ENCODE measurements at places on chromosomes 13 and 19.

DNA sequence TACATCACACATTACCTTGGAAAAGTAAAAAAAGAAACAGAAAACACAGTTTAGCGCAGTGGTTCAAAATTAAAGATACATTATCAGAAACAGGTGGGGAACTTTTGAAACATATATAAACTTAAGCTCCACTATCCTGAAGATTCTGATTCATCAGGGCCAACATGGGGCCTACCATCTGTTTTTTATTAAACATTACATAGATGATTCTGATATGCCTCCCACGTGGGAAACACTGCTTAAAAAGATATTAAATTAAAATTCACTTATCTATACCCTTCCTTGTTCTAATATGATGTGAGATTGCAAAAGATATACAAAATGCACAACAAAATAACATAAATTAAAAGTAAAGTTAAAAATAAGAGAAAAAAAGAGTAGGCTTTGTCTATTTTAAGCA, 125.0 kb downstream of the VWA8 start:
- DNase-seq: no peak

DNA sequence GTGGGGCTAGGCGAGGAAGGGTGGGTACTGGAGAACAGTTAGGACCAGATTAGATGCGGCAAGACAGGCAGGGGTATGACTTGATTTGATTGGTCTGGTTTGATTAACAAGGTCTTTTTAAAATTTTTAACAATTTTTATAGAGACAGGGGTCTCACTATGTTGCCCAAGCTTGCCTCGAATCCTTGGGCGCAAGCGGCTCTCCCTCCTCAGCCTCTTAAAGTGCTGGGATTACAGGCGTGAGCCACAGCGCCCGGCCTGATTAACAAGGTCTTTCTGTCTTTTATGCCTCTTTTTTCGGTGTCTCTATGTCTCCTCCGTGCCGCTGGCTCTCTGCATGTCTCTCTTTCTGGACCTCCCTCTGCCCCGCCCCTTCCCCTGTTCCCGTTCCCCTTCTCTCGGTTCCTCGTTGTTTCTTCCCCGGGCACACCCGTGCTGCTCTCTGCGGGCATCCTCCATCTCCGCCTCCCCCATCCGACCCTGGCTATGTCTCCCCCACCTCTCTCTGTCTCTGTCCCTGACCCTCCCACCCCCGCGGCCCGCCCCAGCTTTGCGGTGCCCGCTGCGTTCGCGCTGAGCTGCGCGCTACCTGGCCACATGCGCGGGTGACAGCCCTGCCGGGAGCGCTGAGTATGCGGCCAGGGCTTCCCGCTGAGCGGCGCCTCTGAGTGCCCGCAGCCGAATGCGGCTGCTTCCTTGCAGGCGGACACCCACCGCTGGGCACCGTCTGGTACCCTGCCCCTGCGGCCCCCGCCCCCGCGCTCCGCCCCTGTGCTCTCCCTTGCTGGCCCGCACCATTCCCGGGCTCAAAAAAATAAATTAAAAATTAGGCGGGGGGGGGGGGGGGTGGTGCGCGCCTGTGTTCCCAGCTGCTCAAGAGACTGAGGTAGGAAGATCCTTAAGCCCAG, 8.1 kb upstream of the SDHAF1 start:
- no peak for DNase-seq

- no peak for DNase-seq
Measured at GRCh38 chr19:3672993-3673392, 27.3 kb downstream of the PIP5K1C start.

- DNase-seq: no peak
Measured at GRCh38 chr13:38697628-38698333, 10.9 kb downstream of the FREM2 start.

DNA sequence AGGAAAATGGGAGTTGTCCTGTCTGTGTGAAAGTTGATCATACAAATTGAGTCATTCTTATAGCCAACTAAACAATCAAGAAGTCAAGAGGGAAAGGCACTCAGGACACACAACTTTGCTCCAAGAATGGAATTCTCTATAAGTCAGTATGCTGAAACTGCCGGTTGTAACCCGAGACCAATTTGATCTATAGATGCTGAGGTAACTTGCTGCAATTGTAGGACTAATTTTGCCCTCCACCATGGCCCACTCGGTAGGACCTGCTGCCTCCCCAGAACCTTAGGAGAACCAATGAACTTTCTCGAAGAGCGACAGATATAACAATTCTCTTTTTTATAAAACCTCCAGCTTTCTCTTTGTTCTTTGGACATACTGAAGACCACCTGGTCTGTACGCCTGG, 157.0 kb downstream of the RNF17 start:
- DNase-seq: no peak

DNA sequence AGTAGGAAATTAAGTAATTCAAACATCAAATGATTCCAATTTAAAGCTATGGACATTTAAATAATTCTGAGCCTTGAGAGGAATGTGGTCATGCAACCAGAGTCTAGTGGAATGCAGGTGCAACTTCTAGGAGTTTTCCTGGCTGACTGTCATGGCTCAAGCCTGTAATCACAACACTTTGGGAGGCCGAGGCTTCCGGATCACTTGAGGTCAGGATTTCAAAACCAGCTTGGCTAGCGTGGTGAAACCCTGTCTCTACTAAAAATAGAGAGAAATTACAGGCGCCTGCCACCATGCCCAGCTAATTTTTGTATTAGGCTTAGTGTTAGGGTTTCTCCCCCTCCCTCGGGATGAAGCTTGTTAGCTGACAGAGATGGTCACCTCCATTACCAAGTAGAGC, 6.4 kb downstream of the ZNF808 start:
- peak; percentile 26 for DNase-seq

GRCh38 chr19:49019242-49019932, 2.5 kb upstream of the LHB start:
- DNase-seq: no peak

GRCh38 chr13:28329395-28330158, 165.4 kb downstream of the FLT1 start:
- peak; percentile 28 for DNase-seq

DNA sequence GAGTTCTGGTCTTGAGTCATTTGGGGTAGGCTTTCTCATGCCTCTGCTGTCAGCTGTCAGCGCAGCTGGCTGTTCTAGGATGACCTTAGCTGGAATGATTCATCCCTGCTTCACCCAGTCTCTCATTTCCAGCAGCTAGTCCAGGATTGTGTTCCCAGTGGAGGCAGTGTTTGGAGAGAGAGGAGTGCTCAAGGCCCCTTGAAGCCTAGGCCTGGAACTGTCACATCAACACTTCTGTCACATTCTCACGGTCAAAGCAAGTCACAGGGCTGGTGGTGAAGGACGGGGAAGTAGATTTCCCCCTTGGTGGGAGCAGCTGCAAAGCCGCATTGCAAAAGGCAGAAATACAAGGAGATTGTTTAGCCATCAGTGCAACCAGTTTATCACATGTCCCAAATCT, 15.2 kb downstream of the TPT1 start:
- DNase-seq: peak; percentile 67

GRCh38 chr13:23231241-23231640, 50.5 kb downstream of the SGCG start:
- DNase-seq: no peak

- DNase-seq: no peak
Measured at GRCh38 chr19:51641648-51642047, 5.0 kb downstream of the SIGLEC14 start.

DNA sequence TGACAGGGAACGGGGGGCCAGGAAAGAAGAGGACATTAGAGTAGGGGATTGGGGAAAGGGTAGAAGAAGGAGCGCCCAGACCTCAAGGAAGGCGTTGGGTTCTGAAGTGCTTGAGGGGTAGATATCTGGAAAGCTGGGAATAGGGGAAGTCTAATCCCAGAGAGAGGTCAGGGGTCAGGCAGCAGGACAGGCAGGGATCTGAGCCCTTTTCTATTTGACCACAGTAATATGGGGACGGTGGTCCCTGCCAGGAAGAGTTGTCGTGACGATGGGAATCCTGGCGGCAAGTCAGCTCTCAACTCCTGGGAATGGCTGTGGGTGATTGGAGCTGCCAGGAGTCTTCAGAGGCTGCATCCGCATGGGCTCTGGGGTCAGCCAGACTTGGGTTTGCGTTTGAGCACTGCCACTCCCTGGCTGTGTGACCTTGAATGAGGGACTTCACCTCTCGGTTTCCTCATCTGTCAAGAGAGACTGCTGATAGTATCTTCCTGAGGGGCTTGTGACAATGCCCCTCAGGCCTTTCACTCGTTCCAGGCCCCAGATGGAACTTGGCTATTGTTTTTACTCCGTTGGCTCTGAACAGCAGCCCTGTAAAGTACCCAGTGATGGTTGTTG, 1.3 kb downstream of the AP2A1 start:
- no peak for DNase-seq

DNA sequence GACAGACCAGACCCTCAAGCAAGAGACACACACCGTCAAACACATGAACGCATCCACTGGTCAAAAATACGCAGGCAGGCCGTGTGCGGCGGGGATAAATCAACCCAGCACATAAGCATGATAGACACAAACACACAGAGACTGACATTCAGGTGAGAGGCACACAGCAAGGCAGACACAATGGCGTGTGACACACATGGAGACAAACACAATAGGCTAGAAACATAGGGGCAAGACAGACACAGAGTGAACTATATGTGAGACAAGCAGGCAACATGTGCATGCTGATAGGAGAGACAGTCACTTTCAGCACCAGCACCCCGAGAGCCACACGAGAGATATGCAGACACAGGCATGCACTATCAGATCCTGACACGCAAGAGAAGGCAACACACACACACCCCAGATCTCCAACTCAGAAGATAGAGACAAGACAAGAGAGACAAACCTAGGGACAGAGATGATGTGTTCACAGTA, 6.9 kb upstream of the JUNB start:
- DNase-seq: no peak

- no peak for DNase-seq
Measured at GRCh38 chr13:113216254-113217048, 7.0 kb downstream of the CUL4A start.

DNA sequence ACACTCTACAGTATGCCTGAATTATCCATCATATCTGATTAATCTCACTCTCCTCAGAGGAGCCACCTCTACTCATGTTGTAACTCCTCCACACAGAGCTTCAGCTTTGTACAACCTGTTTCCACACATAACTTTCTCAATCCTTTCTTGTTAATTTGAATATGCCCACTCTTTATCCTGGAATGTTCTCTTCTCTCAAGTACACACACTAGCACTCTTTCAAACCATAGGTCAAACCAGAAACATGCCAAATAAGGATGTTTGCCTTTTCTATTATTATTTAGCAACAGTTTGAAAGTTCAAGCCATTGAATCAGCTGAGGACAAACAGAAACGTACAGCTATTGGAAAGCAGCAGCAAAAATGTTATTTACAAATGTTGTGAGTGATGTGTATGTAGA, 110.3 kb downstream of the MIPEP start:
- DNase-seq: no peak

- DNase-seq: no peak
Measured at GRCh38 chr13:67123165-67123564, 107.0 kb downstream of the PCDH9 start.

DNA sequence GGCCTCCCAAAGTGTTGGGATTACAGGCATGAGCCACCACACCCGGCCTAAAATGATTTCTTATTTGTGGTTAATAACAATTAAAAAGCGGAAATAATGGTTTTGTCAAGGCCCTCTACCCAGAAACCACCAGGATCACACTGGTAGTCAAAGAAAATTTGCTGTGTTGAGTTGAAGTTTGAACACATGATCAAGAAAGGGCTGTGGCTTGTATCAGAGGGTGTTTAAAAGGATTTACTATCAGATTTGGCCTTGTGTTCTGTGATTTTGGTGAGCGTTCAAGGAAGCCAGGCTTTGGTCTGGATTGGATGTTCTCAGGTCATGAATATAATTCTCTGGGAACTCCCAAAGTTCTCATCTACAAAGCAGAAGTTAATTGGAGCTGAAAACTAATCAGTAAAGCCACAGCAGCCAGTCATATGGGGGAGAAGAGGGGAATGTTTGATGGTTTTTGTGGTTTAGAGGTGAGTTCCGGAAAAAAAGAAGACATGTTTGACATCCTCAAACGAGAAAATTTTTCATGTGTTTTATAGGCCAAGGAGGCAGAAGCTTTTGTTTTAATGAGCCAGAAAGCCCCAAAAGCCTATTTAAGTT, 10.6 kb upstream of the ZNF556 start:
- no peak for DNase-seq

- peak; percentile 82 for DNase-seq
Measured at GRCh38 chr19:4449022-4449638, 8.5 kb downstream of the UBXN6 start.

GRCh38 chr13:37486171-37486681, 112.3 kb downstream of the POSTN start:
- peak; percentile 40 for DNase-seq

GRCh38 chr19:48858984-48859710, 9.3 kb downstream of the PLEKHA4 start:
- peak; percentile 46 for DNase-seq

- DNase-seq: no peak
Measured at GRCh38 chr19:33894787-33895186, 98.1 kb downstream of the KCTD15 start.

GRCh38 chr13:23947893-23948292, 50.6 kb upstream of the C1QTNF9B start:
- DNase-seq: no peak

- no peak for DNase-seq
Measured at GRCh38 chr13:73074926-73075325, 16.1 kb downstream of the KLF5 start.

GRCh38 chr13:26881154-26881553, 120.6 kb upstream of the GPR12 start:
- DNase-seq: peak; percentile 43

- no peak for DNase-seq
Measured at GRCh38 chr19:35608251-35608650, 4.3 kb upstream of the HAUS5 start.

GRCh38 chr13:94427313-94427953, 52.0 kb downstream of the DCT start:
- no peak for DNase-seq

DNA sequence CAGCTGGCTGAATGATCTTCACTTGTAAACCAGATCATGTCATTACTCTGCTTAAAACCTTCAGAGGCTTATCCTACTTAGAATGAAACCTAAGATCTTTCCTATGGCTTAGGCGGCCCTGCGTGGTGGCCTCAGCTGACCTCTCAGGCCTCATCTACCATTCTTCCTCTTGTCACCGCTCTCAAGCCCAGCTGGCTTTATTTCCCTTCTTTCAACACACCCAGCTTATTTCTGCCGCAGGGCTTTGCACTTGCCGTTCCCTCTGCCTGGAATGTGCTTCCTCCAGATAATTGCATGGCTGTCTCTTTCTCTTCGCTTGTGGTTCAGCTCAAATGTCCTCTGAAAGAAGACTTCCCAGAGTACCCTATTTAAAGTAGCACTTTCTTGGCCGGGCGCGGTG, 3.6 kb upstream of the ASF1B start:
- peak; percentile 50 for DNase-seq

DNA sequence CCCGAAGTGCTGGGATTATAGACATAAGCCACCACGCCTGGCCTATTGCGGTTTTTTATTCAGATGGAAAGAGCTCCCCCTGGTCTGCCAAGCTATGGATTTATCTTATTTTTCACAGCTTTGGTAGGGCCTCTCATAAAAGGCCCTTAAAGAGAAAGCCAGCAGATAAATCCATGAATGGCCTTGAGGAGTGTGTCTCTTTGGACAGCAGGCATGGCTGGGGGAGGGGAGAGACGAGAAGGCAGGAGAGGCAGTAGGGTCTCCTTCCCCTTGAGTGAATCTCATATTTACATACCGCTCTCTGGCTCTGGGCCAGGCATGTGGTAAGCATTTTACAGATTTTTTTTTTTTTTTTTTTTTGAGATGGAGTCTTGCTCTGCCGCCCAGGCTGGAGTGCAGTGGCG, 25.2 kb downstream of the MARK4 start:
- no peak for DNase-seq
